ENCODE measurements at places on chromosomes 4 and X.

- no peak for DNase-seq
Observed at GRCh38 chr4:12118651-12119213, 690.0 kb upstream of the HS3ST1 start.

GRCh38 chrX:138082896-138083295, 517.0 kb downstream of the ZIC3 start:
- DNase-seq, result no peak

DNA sequence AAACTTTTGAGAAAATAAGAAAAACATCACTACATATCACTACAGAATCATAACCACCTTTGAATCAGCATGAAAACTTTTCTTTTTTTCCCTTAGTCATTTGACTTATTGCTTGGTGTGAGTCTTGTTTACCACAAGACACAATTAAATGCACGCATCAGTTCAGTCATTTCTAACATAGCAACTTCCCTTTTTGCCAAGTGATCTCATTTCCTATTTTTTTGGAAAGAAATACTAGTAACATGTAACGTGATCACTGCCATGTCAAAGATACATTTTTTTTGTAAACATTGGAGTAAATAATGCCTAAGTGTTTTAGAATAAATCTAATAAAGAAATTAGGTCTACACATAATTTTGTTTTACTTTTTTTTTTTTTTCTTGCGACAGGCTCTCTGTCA, 5.1 kb upstream of the CXCL8 start:
- no peak for DNase-seq

- DNase-seq, result no peak
Observed at GRCh38 chr4:42632653-42633382, 24.1 kb downstream of the ATP8A1 start.

DNA sequence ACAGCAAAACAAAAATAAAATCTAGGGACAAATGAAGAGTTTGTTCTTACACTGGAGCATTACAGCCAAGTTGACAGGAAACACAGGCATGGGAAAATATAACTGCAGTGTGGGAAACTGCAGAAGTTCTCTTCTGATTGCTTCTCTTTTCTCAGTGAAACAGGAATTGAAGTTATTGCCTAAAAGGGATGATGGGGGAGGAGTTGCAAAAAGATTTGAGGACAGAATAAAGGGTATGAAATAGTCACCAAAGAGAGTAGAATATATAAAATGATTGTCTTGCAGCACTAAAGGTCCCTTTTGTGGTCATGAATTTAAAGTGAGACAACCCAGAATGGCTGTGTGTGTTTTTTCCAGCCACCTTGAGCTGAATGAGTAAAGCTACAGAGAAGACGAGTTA, 103.7 kb downstream of the JADE1 start:
- DNase-seq, result no peak

DNA sequence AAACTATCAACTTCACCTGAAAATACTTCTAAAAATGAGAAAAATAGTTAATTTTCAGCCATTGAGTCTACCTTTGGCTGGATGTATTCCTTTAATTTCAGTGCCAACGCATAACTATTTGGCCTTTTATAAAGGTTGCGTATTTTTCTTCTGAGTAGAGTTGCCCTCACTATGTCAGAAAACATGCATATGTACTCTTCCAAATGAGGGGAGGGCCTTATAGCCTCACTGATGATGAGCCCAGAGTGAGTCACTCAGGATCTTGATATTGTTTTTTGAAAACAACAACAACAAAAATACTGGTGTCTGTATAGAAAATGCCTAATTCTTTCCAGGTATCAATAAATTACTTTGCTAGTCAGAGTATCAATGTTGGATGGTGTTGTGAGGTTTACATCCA, 349.3 kb downstream of the FBXO8 start:
- DNase-seq, result no peak

DNA sequence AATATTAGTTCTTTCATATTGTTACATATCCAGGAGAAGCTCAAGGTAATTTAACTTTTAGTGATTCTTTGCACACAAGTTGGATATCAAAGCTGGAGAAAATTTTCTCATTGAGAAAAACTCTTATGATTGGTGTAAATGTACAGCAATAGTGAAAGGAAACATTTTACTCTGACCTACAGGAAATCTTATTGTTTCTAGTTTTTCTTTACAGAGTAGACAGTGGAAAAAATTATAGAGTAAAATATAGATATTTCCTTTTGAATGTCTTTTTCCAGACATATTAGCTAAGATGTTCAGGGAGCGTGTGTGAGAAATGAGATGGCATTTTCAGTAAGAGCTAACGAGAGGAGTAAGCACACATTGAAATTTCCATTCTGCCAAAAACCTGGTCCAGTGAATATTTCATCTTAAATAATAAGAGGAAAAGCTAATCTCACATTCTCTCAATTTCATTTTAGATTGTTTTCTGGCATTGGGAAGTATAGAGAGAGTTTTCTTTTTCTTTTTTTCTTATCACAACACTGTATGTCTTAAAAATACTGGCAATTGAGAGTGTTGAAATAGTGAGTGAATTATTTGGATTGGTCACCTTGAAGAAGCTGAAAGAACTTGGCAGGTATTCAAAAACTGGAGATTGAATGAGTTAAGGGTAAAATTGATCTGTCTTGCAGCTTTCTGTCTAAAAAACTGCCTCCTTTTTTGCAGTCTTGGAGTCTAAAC, 15.6 kb upstream of the ATP8A1 start:
- DNase-seq, result no peak

DNA sequence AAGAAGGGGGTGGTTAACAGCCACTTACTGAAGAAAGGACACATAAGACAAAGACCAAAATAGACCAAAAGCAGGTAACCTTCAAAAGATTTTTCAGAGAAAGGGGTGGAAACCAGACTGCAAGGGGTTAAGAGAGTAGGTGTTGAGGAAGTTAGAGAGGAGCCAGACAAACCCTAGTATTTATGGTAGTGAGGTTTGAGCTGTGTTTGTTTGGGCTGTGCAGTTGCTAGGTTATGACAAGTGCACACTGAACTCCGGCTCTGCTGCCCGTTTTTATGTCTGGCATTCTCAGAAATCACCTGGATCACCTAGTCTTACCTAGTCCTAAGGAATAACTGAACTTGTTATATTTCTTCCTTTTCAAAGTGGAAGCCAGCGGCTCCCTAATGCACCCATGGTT, 22.9 kb upstream of the G3BP2 start:
- peak; percentile 46 for DNase-seq
